ENCODE measurements at places on chromosomes 12 and 14.

DNA sequence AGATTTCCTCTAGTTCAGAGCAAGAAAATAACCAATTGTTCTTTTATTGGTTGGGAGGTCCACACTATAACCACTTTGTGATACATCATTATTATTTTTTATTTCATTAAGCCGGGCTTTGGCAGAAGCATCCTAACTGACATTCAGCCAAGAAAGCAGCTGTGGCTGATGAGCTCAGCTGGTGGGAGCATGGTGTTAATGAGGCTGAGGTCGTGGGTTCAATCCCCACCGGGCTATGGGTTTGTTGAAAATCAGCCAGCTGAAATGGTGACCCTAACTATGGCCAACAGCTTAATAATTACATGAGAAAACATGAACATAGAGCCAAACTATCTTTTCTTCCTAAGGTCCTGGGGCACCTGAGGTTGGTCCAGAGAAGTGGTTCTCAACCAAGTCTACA is 378.2 kb downstream of the GLT1D1 start:
- no peak for DNase-seq

DNA sequence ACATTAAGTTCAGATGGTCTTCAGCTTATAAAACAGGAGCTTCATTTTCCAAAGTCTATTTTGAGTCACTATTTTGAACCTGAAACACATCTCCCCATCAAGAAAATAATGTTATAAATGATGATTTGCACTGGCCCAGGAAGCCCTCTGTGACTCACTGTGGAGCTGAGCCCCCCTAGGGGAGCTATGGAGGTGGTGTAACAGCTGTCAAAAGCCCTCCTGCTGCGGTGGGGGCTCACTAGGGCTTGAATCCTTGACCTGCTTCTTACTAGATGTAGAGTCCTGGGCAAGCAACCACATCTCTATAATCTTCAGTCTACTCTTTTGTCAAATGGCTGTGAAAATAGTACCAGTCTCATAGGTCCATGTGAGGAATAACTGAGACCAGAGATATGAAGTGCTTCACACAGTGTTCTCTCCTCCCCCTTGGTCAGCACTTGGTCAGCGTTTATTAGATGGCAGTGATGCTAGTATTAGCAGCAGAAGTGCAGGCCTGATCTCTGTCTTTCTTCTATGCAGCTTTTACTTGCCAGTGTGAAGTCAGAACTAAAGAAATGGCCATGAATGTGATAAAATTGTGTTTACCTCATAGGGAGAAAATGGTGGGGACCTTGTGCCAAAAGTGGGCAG is 83.4 kb downstream of the RTN1 start:
- no peak for DNase-seq

- DNase-seq, result no peak
Observed at GRCh38 chr14:26761532-26761931, 163.7 kb upstream of the NOVA1 start.

DNA sequence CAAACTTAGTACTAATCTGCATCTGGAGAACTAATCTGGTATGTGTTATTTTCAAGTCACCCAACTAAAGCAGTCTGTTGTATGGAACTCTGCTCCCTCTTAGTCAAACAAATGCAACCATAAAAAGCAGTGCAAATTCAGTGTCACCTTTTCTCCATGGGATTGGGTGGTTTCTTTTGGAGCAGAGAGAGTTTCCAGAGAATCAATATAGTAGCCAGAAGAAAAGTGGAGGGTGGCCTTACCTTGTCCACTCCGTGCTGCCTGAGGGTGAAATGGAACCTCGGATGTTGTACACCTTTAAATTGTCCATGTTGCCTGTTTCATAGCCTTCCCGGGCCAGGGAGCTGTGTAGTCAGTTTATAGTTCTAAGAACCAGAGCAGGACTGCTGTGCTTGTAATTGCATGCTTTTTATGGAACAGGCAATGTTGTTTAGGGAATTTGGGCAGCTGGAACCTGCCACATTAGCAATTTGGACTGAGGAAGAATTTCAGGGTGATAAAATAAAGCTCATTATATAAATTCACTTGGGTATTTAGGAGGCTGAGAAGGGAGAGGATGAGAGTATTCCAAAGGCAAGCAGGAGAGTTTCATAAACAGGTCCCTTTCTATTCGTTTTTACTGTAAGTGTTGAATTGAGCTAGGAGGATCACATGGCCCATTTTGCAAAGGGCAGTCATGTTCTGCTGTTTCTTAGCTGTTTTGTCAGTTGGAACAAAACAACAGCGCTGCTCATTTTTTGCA is 60.5 kb downstream of the CRADD start:
- no peak for DNase-seq

- DNase-seq, result no peak
Observed at GRCh38 chr14:102693006-102693755, 84.1 kb upstream of the TRAF3 start.

DNA sequence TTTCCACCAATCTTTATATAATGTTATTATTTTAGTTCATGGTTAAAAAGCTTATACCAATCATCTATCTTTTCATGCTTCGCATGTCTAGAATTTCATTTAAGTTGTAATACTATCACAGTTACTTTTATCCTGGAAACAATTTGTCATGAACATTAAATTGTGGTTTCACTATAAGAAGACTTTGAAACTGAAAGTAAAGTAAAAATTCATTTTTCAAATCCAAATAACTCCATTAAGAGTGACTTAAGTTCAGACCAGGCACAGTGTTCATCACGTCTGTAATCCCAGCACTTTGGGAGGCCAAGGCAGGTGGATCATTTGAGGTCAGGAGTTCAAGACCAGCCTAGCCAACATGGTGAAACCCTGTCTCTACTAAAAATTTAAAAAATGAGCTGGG is 12.4 kb downstream of the ESR2 start:
- no peak for DNase-seq
